NCI-H2107 (cell line): ENCODE measurements at places on chromosomes 6 and 20.
A peak's percentile ranks its signal among the peaks of the same experiment; 100 is the strongest.

- no peak for DNase-seq
Observed at GRCh38 chr20:19252451-19253120, 40.1 kb downstream of the SLC24A3 start.

DNA sequence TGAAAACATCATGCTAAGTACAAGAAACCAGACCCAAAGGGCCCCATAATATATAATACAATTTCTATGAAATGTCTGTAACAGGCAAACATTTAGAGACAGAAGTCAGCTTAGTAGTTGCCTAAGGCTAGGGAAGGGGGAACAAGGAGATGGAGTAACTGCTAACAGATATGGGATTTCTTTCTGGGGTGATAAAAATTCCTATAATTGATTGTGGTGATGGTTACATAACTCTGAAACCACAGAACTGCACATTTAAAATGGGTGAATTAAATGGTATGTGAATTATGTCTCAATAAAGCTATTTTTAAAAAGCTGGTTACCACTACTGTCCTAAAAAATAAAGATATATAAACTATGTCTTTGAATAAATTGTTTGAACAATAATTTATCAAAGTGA is 3.2 kb downstream of the CEP162 start:
- DNase-seq: no peak

- DNase-seq: no peak
Observed at GRCh38 chr6:74597266-74597665, 608.6 kb downstream of the COL12A1 start.

- DNase-seq: no peak
Observed at GRCh38 chr20:32664678-32665159, 9.0 kb downstream of the C20orf203 start.

GRCh38 chr6:24646771-24647170 is 780 bp upstream of the KIAA0319 start:
- DNase-seq: no peak

- no peak for DNase-seq
Observed at GRCh38 chr6:144262470-144263369, 22.4 kb upstream of the UTRN start.

GRCh38 chr6:92763680-92764079 is 655.7 kb downstream of the EPHA7 start:
- no peak for DNase-seq

GRCh38 chr6:2127484-2127911 is 117.9 kb downstream of the GMDS start:
- DNase-seq: no peak

DNA sequence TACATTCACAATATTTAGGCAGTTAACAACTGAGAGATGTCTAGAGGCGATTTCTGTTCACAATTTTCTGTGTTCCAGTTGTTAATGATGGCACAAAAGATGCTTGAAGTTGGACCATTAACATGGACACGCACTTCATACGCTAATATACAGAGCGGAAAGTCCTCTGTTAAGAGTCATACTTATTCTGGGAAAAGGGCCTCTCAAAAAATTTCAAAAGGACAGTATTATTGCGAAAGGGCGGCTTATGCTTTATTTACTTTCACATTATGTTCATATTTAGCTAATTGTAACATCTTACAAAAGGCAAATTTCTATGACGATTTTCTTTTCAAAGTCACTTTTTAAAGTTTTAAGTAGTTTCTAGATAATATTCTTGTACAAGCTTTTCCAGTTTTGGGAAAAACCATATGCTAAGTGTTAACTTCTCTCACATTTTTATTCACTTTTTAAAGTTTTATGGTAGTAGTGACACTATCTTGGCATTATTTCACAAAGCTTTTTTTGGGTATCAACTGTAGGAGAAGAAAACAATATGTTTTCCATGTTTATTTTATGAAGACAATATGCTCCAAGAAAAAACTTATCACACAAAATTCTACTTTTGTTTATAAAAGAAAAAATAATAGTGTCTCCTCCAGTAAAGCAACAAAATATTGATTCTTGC is 62.3 kb downstream of the MAP7 start:
- no peak for DNase-seq

GRCh38 chr6:15735567-15736265 is 72.9 kb upstream of the DTNBP1 start:
- DNase-seq: peak; percentile 25

- DNase-seq: no peak
Observed at GRCh38 chr6:140208286-140208685, 833.8 kb upstream of the CITED2 start.

GRCh38 chr20:49261173-49261572 is 16.7 kb downstream of the ZNFX1 start:
- no peak for DNase-seq

DNA sequence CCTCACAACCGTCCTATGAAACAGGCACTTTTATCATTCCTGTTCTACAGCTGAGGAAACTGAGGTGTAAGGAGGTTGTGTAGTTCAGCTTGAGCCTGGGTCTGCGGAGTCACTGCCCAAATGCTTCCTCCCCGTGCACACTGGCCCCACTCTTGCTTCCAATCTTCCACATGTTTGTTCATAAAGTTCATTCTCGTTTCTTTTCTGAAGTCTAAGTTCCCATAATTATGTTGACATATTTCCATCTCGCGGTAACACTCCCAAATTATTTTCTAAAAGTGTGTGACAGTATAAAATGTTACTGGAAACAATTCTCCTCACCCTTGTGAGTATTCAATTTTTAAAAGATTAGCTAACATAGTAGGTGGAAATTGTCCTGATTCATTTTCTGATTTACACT is 106.9 kb downstream of the SLC22A3 start:
- no peak for DNase-seq

DNA sequence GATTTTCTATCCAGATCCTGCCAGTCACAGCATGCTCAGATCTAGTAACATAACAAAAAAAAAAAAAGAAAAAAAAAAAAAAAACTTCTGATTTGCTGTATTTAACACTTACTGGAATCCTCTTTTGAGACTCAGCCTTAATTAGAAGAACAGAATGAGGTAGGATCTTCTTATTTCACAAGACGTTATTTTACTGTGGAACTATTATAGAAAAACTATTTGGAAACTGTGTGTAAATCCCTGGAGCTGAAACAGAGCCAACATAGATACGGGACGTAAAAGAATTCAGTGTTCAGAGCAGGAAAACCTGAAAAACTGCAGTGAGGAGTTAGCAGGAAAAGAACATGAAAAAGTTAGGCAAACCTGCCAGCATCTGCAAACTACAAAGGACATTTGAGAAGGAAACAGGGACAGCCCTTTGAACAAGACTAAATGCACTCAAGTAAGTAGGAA is 3.4 kb upstream of the ZNF217 start:
- no peak for DNase-seq

GRCh38 chr6:144149558-144149893 is 791 bp upstream of the STX11 start:
- DNase-seq: no peak

DNA sequence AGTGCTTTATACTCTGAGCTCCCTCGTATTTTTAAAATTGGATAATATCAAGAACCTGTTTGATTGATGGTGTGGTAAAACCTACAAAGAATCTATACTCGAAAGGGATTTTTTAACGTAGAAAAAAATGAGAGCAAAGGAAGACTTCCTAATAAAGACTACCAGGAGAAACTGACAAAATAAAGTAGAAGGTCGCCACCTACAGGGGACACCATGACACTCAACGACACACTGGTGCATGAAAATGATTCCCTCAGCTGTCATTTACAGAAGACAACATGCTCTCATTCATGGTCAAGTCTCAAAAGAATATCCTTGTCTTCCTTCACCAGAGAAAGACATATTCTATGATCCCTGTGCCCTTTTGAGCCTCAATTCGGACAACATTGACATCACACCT is 10.1 kb upstream of the NHSL1 start:
- no peak for DNase-seq

GRCh38 chr6:168355716-168356522 is 36.3 kb upstream of the DACT2 start:
- DNase-seq: no peak

- no peak for DNase-seq
Observed at GRCh38 chr6:28875191-28875747, 48.5 kb downstream of the TRIM27 start.

- DNase-seq: no peak
Observed at GRCh38 chr6:17863901-17864754, 123.3 kb downstream of the KIF13A start.

GRCh38 chr6:14767226-14767625 is 478.6 kb upstream of the JARID2 start:
- DNase-seq: no peak

GRCh38 chr6:37648465-37649330 is 49.0 kb downstream of the MDGA1 start:
- no peak for DNase-seq

DNA sequence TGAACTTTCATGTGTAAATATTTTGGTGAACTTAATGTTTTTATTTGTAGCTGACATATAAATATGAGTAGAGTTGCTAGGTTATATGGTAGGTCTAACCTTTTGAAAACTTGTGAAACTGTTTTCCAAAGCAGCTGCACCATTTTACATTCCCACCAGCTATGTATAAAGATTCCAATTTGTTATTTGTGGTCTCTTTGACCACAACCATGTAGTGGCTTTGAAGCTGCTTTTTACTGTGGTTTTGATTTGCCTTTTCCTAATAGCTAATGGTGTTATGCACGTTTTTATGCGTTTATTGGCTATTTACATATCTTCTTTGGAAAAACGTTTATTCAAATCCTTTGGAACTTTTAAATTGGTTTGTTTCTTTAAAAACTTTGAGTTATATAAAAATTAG is 10.3 kb downstream of the CST3 start:
- no peak for DNase-seq

DNA sequence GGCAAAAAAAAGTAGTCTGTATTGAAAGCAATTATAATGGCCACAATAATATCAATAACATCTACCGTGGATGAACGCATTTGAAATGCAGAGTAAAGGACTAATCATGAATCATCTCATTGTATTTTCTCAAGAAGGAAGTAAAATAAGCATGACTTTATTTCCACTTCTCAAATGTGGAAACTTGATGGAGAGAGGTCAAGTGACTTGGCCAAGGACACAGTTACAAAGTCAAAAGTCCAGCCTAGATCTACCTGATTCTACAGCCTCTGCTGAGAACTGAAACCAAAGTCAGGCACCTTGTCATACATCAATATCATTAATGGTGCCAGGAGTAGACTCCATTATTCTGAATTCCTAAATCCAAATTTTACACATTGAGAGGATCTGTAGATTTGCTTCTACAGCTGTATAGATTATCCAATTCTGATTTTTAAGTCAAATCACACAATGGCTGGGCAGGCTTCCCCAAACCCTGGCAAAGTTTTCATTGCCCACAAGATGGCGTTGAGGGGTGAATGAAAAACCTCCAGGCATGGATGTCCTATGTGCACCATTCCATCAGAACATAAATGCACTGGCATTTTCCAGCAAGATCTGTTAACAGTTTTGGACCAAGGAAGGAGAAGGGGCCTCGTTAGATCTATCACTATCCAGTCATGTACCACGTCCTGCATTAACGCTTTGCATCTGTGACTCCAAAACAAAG is 423.1 kb downstream of the MAFB start:
- DNase-seq: no peak

DNA sequence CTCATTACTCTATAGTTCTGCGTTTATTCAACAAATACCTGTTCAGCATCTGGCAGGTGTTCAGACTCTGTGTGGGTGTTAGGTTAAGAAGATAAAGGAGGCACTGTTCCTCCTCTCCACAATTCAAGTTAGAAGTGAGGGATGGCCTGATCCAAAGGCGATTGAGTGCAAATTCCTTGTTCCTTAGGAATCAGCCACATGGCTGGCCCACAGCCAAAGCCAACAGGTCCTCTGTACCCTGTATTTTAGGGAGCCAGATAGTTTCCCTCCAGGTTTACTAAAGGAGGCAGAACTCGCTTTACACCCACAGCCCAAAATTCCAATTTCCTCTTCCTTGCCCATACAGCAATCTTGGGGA is 5.0 kb upstream of the CD40 start:
- no peak for DNase-seq
